ENCODE measurements at places on chromosomes 16 and 17. TPM values are rescaled to one million over a fixed set of nuclear protein-coding genes. Genes with fewer than 3 reads are reported as not detected.

DNA sequence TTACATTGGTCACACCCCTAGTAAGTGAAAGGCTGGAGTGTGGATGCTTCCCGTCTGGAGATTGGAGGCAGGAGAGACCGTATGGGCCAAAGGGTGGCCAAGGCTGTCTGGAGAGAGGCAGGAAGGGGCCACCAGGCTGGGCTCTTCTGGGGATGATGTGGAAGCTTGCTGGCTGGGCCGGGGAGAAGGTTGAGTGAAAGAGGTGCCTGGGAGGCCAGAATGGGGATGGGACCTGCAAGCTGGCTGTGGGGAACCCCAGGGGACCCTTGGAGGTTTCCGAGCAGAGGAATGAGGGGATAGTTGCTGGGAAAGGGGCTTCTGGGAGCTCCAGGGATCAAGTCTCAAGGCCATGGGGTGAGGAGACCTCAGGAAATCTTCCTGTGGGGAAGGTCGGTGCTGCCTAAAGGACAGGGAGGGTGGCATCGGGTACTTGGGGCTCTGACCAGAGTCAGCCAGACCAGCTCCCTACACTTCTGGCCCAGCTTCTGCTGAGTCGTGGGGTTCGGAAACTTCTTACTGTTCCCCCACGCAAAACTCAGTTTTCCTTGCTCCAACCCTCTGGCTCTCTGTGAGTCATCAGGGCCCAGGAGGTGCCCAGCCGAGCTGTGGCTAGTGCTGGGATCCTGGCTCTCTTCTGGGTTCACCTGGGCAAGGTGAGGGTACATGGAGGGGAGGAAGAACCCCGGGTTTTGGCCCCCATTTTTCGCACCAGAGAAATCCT lies 3.1 kb downstream of the MRC2 start:
- DNase-seq, result no peak

DNA sequence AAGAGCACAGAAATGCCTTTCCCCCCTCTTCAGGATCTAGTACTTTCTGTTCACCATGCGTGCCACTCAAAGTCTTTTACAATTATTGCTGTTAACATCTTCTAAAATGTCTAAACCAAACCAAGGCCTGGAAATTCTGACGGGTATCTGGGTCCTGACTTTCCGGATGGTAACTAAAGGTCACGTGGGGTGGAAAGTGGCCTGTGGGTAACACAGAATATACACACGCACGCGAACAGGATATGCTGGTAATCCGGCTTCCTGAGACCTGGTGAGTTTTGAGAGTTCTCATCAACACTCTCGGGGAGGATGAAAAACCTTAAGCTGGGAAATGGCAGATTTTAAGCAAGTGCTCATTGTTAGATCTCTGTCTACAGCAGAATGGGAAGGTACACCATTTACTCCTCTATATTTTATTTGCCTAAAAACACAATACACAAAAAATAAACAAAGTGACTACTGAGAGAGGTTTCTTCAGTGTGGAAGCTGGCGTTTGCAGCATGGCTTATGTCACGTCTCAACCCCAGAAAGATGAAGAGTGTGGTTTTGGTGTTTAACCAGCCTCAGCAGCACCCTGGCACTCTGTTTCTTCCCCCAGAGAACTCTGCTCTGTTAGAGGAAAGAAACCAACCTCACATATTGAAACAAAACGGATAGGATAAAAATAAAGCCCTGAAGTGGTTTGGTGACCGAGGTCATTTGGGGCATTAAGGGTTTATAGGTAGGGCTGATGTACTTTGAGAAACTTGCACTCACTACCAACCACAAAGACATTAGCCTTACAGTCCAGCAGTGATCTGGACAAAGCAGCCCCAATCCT lies 37.3 kb downstream of the SMG6 start:
- peak; percentile 54 for DNase-seq

DNA sequence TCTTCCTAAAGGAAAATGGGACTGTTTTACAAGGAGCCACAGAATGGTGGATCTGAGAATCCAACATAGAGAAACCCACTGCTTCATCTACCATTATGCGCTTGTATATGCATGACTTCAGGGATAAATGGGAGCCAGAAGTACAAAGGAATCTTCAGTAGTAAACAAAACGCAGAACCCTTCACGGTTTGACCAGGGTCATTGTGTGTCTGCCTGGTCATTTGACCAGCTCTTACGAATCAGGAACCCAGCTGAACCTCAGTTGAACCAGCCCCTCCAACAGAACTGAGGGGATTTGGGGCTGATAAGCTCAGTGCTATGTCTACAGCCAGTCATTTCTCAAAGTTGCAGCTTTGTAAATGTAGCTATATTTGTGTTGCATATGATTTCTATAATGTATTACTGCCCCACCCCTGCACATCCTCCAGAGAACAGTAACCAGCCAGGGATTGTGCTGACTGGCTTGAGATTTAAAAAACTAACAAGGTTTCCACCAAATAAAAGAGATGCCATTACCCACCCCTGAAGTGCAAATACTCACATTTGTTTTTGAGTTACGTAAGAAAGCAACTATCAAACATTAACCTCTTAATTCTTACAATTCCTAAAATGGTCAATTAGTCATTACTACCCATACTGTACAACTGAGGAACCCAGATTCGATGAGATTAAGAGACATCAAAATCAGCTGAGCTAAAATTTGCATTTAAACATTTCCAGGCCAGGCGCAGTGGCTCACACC lies 6.3 kb downstream of the CMTM4 start:
- no peak for DNase-seq

PYY gene
- total RNA-seq, result not detected

KRT24 gene
- 0.52 TPM for total RNA-seq

SDR42E1 gene
- total RNA-seq, result 28.3 TPM

- DNase-seq, result no peak
Measured at GRCh38 chr17:13996748-13997147, 72.6 kb upstream of the COX10 start.

DNA sequence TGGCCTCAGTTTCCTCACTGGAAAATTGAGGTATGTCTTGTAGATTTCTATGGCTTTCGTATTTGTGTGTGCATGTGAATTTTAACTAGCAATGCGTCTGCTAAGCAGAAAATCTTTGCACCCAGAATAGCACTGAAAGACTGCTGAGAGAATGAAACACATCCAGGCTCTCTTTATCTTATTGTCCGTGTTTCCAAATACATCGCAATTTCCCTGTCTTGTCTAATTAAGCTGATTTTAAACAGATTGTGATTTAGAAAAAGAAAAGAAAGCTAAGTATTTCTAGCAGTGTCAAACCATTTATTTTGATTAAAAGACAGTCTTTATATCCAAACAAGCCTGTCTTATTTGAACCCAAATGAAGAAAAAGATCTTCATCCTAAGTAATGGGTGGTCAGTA lies 168.6 kb downstream of the PMP22 start:
- DNase-seq, result no peak

- DNase-seq, result no peak
Measured at GRCh38 chr16:73040136-73040535, 7.8 kb downstream of the ZFHX3 start.

DNA sequence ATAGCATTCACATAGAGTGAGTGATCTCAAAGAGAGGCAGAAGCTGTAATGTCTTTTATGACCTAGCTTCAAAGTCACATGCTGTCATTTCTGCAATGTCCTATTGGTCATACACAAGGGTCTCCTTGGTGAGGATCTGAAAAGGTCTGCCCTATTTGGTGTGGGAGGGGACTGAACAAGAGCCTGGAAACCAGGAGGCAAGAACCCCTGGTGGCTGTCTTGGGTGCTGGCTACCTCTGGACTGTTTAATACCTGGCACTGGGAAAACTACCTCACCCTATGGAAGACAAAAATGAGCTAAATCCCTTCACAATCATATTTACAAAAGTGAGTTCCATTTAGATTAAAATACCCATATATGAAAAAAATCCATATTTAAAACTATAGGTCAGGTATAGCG lies 9.0 kb downstream of the KCTD13 start:
- no peak for DNase-seq

- no peak for DNase-seq
Measured at GRCh38 chr16:10846213-10846998, 27.8 kb upstream of the TVP23A start.

DNA sequence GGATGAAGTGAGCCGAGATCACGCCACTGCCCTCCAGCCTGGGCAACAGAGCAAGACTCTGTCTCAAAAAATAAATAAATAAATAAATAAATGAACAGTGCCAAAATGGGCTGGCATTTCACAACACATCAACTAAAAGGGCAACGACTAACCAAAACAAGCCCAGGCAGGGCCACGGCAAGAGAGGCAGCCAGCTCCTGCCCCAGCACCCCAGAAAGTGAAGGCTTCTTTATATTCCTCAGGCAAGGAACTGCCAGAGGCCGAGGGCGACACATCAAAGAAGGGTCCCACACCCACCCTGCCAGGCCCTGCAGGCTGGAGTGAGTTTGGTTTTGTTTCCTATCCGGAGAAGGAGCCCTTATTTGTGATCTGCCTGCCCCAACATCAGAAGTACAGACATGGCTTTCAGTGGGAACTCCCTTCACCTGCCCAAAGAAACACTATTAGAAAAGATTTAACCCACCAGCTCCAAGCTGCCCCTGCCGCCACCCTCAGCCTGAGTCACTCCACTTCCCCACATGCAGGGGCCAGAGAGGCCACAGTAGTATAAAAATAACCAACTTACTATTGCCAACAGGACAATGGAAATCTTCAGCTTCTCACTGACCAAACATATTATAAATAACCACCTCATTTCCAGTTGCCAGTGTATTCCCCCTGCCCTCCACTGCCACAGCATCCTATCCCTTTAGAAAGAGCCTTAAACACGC lies 8.0 kb downstream of the FBXO31 start:
- DNase-seq, result no peak

NEUROD2 gene
- not detected for total RNA-seq

GRCh38 chr16:85751698-85752501 lies 1.0 kb upstream of the C16orf74 start:
- peak; percentile 70 for DNase-seq

DNA sequence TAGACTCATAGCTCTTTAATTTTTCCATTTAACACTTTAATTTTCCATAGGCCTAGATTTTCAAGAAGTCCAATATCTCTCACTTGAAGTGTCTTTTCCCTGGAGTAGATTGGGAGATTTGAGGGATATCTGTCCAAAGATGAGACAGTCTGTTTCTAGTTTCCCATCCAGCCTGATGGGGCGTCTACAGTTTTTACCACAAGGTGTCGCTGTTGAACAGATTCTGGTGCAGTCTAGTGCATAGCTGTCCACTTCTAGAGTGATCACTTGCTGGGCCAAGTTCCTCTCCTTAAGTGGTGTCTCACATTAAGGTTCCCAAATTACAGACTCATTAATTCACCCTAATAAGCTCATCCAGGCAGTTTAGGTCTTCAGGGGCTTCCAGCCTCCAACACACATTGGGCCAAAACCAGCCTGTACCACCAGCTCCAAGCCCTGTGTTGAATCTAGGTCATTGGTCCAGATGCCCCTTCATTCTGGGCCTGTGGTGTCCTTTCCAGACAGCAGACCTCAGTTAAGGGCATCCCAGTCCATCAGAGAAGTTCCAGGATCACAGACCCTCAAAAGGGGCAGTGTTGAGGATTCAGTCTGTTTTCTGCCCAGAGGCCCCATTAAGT lies 9.4 kb downstream of the SNX20 start:
- DNase-seq, result no peak

CAVIN1 gene
- total RNA-seq, result 177 TPM

- no peak for DNase-seq
Measured at GRCh38 chr16:87080571-87081167, 236.5 kb downstream of the C16orf95 start.

PIK3R6 gene
- 1.7 TPM for total RNA-seq

ZNF785 gene
- 25.2 TPM for total RNA-seq

- DNase-seq, result no peak
Measured at GRCh38 chr17:47305302-47305923, 18.3 kb upstream of the EFCAB13 start.
